ENCODE measurements at places on chromosomes 13 and 19.

- DNase-seq, result no peak
Observed at GRCh38 chr19:13762635-13763235, 1.6 kb upstream of the MRI1 start.

DNA sequence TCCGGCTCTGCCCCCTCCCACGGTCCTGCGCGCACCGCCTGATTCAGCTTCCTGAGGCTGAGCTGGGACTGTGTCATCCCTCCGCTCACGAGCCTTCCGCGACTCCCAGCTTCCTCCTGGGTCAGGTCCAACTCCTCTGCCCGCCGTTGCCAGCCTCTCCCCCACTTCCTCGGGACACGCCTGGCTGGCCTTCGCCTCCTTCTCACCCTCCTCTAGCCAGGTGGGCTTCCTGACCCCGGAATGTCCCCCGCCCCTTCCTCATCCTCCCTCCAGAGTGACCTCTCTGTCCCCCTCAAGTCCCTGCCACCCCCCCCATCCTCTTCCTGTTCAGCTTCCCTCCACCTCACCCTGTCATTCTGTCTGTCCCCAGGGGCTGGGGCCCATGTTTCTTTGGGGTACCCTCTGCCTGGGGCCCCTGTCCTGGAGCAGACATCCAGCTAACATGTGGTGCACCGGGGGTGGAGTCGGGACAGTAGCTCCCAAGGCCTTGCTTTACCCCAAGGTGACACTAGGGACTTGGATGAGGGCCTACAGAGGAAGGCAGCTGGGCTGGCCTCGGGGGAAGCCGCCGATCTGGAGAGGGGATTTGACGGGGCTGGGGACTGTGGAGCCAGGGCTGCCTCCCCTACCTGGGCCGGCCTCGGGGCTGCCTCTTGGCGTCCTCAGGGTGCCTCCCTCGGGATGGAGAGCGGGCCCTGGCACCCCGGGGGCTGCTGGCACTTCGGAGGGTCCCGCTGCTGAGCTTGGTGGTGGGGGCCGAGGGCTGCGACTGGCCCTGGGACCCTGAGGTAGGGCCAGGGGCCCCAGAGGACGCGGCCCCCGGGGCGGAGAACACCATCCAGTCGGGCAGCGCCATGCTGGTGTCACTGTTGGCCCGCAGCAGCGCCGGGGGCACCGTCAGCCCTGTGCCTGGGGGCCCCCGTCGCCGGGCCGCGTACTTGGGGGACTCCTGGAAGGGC, 16.5 kb downstream of the SHANK1 start:
- no peak for DNase-seq

DNA sequence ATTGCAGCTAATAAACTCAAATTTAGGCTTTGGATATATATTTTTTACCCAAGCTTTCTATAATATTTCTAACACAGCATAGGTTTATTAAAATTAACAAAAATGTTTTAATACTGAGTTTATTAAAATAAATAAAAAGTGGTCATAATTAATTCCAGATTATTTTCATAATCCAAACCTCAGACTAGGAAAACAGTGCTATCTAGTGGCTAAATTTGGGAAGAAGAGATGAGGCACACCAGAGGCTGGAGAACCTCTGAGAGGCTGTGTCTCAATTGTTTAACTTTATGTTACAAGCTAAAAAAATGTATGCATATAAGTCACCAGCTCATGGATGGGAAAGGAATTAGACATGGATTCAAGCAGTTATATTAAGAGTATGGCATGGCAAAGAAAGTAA, 392.5 kb downstream of the DIAPH3 start:
- DNase-seq, result no peak

GRCh38 chr19:32809254-32809653, 60.3 kb downstream of the SLC7A9 start:
- no peak for DNase-seq

DNA sequence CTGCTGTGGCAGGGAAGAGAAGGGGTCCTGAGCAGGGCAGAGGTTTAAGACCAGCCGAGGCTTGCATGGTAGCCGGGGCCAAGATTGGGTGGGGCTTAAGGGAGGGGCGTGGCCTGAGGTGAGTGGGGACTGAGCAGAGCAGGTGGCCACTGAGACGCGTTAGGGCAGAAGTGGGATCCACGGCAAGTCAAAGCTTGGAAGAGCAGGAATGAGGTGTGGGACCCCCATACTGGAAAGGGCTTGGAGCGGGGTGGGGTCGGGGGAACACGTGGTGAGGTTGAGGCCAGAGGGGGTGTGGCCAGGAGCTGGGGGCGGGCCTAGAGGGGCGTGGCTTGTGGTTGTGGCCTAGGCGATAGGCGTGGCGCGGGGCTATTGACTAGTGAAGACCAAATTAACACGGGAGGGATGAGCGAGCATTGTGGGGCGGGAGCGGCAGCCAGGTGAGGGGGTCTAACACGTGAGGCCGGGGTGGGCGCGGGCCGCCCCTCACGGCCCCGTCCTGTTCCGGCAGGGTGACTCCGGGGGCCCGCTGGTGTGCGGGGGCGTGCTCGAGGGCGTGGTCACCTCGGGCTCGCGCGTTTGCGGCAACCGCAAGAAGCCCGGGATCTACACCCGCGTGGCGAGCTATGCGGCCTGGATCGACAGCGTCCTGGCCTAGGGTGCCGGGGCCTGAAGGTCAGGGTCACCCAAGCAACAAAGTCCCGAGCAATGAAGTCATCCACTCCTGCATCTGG, 3.3 kb downstream of the CFD start:
- DNase-seq, result peak; percentile 64

DNA sequence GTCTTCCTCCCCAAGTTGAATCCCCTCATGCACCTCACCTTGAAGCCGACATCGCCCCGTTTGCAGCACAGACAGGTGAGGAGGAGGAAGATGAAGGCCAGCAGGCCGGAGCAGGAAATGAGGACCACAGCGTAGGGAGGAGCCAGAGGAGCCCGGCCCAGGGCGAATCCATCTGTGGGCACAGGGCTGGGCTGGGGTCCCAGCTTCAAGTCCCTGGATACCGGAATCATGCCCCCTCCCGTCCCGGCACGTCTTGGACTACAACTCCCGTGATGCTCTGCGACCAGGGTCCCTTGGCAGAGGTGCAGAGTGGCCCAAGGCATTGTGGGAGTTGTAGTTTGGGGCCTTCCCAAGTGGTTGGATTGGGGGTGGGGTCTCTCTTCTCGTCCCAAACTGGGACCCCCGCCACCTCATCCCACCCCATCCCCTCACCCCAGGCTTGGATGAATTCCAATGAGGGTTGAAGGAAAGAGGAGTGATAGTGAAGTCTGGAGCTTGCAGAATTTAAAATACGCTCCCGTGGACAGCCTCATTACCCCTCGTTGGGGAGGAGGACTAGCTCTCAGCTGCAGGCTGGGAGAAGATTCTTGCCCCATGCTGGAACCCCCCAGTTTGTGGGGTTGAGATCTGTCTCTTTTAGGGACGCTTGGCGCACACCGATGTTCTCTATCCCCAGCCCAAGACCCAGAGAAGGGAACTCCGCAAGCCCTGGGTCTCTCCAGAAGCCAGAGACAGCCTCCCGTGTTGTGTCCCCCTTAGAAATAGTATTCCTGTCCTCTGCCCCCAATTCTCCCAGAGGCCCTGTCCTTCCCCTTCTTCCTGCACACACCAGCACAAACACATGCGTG, 990 bp downstream of the LMTK3 start:
- DNase-seq, result no peak

DNA sequence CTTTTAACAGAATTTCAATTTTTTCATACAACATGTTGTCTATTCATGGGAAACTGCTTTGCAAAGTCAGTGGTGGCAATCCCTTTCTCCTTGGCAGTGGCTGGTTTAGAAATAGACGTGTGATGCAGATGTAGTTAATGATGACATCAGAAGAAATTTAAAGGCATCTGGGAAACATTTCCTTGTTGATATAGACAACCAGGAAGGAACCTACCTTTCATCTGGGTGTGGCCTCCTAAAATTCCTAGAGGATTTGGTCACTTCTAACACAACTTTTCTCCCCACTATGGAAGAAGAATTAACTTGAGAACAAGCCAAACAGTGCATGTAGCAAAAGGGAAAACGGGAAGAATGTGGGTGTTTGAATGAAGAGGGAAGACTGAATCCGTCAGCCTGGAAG, 102.8 kb downstream of the EFNB2 start:
- DNase-seq, result no peak

Data from stimulated activated CD8-positive, alpha-beta memory T cell treated with anti-CD3 and anti-CD28 coated beads, Interleukin-15, amount 100 ng/mL, for 4 hours (primary cell).